ENCODE measurements at places on chromosomes 4 and X. TPM values are rescaled to one million over a fixed set of nuclear protein-coding genes. Genes with fewer than 3 reads are reported as not detected.
A peak's percentile ranks its signal among the peaks of the same experiment; 100 is the strongest.

The BEND2 gene
- not detected for polyA plus RNA-seq

The RHOXF2 gene
- not detected for polyA plus RNA-seq

The LRRC66 gene
- 2.1 TPM for polyA plus RNA-seq

The CDX4 gene
- not detected for polyA plus RNA-seq

The SPATA4 gene
- polyA plus RNA-seq: 0.13 TPM

The RADX gene
- 0.68 TPM for polyA plus RNA-seq

The CT45A2 gene
- polyA plus RNA-seq: not detected

The RBM46 gene
- polyA plus RNA-seq: not detected

GRCh38 chr4:85084371-85085094 is 118.0 kb upstream of the WDFY3 start:
- no peak overlapping the region for H3K4me3 ChIP-seq
- H3K27ac ChIP-seq: no peak overlapping the region
- DNase-seq: no peak
- H3K4me1 ChIP-seq: no peaks in the 10 kb centered on the region

GRCh38 chr4:121950680-121951520 is 960 bp downstream of the TRPC3 start:
- DNase-seq: peak; percentile 64
- peaks cover 30% of the 10 kb centered on the region for H3K4me1 ChIP-seq
- H3K36me3 ChIP-seq: no peaks in the 10 kb centered on the region
- peaks cover 55% of the 10 kb centered on the region for H3K27me3 ChIP-seq
- peak overlapping the region; percentile 75 for H3K4me3 ChIP-seq

DNA sequence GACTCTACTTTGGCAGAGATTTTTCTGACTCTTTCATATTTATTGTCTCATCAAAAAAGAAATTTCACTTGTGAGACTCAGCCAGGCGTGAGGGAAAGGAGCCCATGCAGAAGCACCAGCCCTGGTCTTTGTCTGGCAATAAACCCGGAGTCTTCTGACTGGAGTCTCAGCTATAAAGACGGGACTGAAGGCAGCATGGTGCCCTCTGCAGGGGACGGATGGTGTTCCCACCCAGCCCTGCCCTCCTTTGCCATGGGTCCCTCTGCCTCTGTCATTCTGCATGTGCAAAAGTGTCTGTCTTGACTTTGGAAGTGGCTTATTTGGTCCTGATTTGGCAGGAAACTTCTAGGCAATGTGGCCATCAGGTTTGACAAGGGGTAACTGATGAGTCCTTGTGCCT is 14.2 kb downstream of the ZNF185 start:
- H3K27ac ChIP-seq: no peak overlapping the region
- H3K4me3 ChIP-seq: no peak overlapping the region
- H3K27me3 ChIP-seq: no peaks in the 10 kb centered on the region
- peaks cover 4% of the 10 kb centered on the region for H3K4me1 ChIP-seq

DNA sequence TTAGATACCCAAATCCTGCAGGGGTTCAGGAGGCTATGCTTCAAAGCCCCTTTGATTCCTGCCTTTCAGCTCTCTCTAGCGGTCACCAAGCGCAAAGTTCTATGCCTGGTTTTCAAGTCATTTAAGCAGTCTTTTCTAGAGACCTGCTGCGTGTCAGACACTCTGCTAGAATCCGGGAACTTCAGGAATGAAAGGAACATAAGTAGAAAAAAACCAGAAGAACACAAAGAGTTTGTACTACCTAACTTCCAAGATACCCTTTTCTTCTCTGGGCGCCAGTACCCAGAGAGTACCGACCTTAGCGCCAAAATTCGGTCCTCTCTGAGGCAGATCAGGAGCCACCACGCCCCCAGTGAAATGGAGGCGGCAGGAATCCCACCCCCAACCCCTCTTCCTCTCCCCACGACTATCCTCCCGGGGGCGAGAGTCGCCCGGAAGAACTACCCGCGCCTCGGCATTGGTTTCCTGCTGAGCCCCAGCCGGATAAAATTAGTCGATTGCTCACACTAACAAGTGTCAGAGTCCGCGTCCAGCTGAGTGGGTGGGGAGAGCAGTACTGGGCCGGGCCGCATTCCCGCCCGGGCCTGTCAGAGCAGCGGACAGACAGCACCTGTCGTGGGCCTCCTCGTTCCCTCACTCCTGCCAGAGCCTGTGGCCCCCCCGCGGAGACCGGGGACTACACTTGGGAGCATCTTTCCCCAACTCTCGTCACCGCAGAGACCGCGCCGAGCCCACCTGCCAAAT is 78.8 kb downstream of the RLIM start:
- no peaks in the 10 kb centered on the region for H3K36me3 ChIP-seq
- peak; percentile 88 for DNase-seq
- peak overlapping the region; percentile 44 for H3K4me3 ChIP-seq

- no peaks in the 10 kb centered on the region for H3K4me1 ChIP-seq
- H3K27me3 ChIP-seq: no peaks in the 10 kb centered on the region
- no peak overlapping the region for H3K27ac ChIP-seq
Measured at GRCh38 chrX:9706421-9706820, 59.2 kb downstream of the GPR143 start.

DNA sequence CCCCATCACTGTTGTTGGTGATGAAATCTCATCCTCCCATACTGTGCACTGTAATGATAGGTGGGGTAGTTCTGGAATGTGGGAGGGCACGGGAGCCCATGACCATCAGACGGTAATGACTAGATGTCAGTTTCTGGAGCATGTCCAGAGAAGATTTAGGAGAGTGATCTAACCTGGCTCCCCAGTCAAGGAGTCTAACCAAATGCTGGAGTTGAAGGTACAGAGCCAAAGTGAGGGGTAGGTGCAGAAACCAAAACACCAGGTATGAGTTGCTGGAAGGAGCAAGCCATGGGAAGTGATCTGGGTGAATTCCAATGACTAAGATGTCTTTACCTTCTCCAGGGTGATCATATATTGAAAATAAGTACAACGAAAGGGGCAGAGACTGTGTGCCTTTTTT is 296.9 kb downstream of the INPP4B start:
- H3K27ac ChIP-seq: no peak overlapping the region
- no peaks in the 10 kb centered on the region for H3K4me1 ChIP-seq
- H3K4me3 ChIP-seq: no peak overlapping the region
- DNase-seq: no peak

GRCh38 chrX:9518889-9519288 is 54.0 kb downstream of the TBL1X start:
- no peaks in the 10 kb centered on the region for H3K36me3 ChIP-seq
- H3K4me1 ChIP-seq: no peaks in the 10 kb centered on the region
- H3K27me3 ChIP-seq: no peaks in the 10 kb centered on the region
- no peak overlapping the region for H3K27ac ChIP-seq
- no peak for DNase-seq

DNA sequence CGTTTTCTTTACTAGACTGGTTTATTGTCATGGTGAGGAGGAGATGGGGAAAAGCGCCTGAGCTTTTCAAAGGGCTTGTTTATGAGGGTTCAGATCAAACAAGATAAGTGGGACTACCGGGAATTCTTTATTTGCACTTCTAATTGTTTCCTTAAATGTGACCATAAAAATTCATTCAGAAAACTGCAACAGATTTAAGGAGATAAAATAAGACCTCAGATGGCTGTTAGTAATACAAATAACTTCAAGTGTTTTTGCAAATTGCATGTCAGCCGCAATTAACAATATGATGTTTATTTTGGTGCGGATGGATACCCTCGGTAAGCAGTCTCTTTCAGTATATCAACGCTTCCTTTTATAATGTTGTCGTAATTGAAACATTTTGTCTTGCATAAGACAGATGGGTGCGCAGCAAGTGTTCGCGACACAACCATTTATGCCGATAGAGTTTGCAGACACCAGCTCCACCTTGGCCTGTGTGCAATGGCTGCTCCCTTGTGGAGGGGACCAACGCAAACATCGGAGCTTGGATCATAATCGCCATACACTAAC is 151.0 kb downstream of the C4orf33 start:
- no peaks in the 10 kb centered on the region for H3K36me3 ChIP-seq
- H3K27ac ChIP-seq: no peak overlapping the region
- DNase-seq: no peak

DNA sequence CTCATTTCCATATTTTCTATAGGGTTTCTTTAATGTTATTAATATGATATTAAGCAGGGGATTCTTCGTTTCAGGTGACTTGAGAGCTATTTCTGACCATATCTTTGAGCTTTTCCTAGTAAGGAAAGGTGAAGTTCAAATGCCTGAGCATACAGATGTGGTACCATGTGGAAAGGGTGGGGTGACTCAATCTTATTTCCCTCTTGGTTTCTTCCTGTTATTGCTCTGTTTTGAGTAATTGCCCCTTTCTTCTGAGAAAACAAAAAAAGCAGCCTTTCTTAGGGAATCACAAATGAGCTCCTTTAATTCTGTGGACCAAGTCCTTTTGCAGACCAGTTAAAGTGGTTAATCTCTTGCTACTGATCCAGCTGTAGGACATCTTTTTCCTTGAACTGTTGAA is 41.0 kb upstream of the AGA start:
- H3K27me3 ChIP-seq: no peaks in the 10 kb centered on the region
- H3K27ac ChIP-seq: no peak overlapping the region
- no peak overlapping the region for H3K4me3 ChIP-seq
- H3K4me1 ChIP-seq: no peaks in the 10 kb centered on the region
- no peak for DNase-seq

GRCh38 chr4:185755451-185755850 is 56.5 kb downstream of the SORBS2 start:
- no peak for DNase-seq
- H3K4me3 ChIP-seq: no peak overlapping the region
- no peak overlapping the region for H3K27ac ChIP-seq
- H3K4me1 ChIP-seq: peaks cover 56% of the 10 kb centered on the region
- no peaks in the 10 kb centered on the region for H3K36me3 ChIP-seq

GRCh38 chr4:1808396-1808795 is 15.3 kb downstream of the FGFR3 start:
- no peak overlapping the region for H3K27ac ChIP-seq
- peaks cover 37% of the 10 kb centered on the region for H3K36me3 ChIP-seq
- H3K4me1 ChIP-seq: no peaks in the 10 kb centered on the region
- no peaks in the 10 kb centered on the region for H3K27me3 ChIP-seq
- no peak overlapping the region for H3K4me3 ChIP-seq
- DNase-seq: no peak

DNA sequence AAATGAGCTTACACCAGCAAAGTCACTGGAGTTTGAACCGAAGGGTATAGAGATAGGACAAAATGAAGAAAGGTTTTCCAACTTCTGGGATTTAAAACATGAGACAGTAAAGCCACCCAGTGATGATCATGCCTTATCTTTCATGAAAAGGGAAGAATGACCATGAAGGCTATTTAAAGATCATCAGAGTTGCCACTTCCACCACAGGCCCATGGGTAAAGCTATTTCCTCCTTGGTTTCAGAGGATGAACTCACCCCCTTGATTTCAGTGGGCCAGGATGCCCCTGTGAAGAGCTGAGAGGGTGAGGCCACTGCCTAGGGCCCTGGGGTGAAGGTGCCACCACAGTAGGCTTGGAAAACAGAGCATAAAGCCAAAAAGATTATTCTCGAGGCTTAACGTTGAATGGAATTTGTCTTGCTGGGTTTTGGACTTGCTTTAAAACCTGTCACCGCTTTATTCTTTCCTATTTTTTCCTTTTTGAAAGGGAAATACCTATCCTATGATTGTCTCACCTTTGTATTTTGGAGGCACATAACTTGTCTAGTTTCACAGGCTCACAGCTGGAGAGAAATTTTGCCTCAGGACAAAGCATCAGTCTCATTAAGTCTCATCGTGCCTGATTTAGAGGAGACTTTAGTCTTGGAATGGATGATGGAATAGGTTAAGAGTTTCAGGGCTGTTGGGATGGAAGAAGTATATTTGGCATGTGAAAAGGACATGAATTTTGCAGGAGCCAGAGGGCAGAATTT is 254.0 kb downstream of the SNCA start:
- no peak for DNase-seq
- H3K36me3 ChIP-seq: no peaks in the 10 kb centered on the region
- no peaks in the 10 kb centered on the region for H3K27me3 ChIP-seq
- H3K27ac ChIP-seq: no peak overlapping the region
- H3K4me3 ChIP-seq: no peak overlapping the region

DNA sequence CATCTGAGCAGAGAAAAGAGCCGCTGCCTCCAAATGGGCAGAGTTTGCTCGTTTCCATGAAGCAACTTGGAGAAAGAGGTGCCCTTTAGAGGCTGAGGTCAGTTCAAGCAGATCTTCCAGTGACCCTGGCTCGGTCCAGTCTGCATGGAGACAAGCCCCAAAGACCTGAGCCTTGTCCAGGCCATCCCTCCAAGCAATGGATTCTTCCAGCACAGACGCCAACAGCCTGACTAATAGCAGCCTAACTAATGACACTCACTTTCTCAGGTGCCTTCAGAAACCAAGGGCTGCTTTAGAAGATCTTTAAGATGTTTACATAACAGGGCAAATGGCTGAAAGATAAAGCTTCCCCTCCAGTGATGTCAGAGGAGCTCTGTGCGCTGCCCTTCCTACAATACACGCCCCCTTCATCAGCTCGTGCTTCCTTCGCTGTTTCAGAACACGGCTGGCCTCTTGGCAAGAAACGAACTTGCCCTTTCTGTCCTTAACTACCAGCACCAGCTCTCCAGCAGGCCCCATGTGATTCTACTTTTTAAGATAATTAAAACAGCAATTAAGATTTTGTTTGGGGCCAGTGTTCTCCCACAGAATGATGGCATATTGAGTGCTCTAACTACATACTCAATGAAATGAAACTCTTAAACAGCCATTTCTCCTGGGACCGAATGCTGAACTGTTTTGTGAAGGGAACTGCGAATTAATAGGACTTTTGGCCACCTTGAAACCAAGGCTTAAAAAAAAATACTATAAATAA is 119.0 kb downstream of the GPR143 start:
- H3K4me3 ChIP-seq: no peak overlapping the region
- no peaks in the 10 kb centered on the region for H3K36me3 ChIP-seq
- no peaks in the 10 kb centered on the region for H3K4me1 ChIP-seq

DNA sequence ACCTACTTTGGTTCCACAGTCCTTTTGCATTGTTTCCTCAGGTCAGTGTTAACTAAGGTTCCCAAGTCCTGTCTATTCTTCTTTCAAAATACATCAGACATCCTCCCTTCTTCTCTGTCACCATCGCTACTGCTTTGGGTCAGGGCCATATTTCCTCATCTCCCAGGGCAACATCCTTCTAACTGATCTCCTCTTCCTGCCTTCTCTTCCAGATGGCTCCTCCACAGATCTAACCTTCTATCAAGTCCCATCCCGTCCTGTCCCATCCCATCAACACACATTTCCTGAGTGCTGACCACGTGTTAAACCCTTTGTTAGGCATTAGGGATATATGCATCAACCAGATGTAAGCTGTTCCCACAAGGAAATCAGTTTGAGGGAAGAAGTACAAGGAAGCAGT is 25.9 kb downstream of the PLAC1 start:
- H3K4me1 ChIP-seq: no peaks in the 10 kb centered on the region
- H3K27ac ChIP-seq: no peak overlapping the region
- H3K4me3 ChIP-seq: no peak overlapping the region
- H3K36me3 ChIP-seq: no peaks in the 10 kb centered on the region
- DNase-seq: no peak

DNA sequence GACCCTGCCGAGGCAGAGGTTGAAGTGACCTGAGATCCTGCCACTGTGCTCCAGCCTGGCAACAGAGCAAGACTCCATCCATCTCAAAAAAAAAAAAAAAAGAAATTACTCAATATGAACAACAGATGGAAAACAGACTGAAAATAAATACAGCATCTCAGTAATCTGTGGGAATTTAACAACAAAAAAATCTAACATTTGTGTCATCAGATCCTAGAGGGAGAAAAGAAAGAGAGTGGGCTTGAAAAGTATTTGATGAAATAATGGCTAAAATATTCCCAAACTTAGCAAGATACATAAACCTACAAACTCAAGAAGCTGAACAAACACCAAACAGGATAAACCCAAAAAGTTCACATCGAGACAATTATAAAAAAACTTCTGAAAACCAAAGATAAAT is 84.7 kb downstream of the CENPC start:
- H3K4me3 ChIP-seq: no peak overlapping the region
- H3K4me1 ChIP-seq: no peaks in the 10 kb centered on the region
- DNase-seq: no peak
- no peaks in the 10 kb centered on the region for H3K27me3 ChIP-seq
- H3K27ac ChIP-seq: no peak overlapping the region
